Hepatic stellate cell (primary cell): ENCODE measurements at places on chromosomes 3 and 15.

DNA sequence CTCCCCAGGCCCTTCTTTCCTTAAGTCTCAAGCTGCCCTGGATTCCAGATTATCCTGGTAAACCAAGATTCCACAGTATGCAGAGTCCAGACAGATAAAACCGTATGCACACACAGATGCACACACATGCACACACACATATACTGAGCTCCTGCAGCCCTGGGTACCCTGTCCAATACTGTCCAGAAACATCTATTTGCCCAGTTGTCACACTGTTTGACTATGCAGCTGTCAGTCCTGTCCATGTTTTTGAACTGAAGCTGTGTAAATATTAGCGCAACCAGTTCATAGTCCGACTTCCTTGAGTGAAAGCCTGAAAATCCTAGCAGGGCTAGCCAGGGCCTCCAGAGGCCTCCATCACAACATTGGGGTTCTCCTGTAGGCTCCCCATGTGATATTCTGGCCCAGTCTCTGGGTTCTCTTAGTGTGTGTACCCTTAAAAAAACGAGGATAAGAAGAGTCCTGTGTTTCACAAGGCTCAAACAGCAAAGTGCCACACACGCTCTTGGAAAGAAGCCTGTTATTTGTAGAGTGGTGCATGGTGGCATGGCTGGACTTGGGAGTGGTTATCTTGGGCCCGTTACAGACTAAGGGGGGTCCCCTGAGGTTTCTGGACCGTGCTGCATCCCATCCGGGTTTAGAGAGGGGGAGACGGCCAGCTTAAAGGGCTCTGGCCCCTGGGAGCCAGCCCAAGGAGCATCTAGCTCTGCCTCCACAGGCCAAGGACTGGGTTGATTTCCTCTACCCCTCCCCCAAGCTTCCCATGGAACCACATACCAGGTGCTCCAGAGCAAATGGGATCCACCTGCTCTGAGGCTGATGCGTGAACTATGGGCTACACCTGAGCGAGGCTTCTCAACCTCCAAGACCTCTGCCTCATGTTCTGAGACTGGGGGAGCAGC is 108.3 kb downstream of the IQSEC1 start:
- no peak for DNase-seq

GRCh38 chr3:119255214-119255613 is 14.5 kb upstream of the B4GALT4 start:
- DNase-seq, result no peak

DNA sequence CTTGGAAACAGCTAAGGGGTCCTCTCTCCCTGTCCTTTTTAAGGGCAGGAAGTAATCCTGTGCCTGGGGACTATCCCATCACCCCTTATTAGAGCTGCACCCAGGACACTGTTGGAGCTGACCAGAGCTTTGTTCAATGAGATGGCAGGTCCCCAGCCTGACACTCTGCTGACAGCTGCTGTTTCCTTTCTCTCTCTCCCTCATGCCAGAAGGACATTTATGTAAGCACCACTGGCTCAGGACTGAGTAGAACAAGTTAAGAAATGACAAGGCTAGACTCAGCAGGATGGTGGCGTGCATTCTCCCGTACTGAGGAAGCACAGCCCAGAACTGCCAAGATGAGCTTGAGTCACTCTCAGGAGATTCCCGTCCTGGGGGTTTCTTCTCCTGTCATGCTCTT is 17.3 kb downstream of the GJD2 start:
- peak; percentile 16 for DNase-seq

DNA sequence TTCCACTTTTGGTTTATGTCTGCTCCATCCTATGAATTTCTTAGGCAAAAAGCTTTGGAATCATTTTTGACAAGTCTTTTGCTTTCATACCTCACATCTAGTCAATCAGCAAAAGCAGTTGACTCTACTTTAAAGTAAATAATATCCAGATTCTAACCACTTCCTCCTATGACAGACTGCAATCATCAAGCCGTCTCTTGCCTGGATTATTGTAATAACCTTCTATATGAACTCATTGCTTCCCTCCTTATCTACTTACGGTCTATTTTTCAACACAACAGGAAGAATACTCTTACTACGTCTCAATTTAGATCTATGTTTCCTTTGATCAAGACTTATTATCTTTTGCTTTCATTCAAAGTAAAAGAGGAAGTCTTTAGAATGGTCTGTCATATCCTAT is 20.7 kb downstream of the CLDN1 start:
- DNase-seq, result no peak

GRCh38 chr15:89096664-89097063 is 8.4 kb downstream of the ABHD2 start:
- no peak for DNase-seq

- no peak for DNase-seq
Observed at GRCh38 chr15:64235552-64235951, 72.7 kb upstream of the PPIB start.

DNA sequence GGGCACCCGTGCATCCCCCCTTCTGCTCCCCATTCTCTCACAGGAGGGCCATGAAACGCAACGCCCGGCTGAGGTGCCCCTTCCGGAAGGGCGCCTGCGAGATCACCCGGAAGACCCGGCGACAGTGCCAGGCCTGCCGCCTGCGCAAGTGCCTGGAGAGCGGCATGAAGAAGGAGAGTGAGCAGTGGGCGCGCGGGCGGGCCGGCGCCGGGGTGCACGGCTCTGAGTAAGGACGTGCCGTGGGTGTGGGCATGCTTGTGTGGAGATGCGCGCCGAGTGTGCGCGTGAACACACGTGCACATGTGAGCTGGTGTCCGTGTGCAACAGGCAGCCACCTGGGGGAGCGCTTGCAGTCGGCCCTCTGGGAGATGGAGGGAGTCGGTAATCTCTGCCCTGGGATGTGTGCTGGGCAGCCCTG is 28.1 kb downstream of the NR1I2 start:
- no peak for DNase-seq

DNA sequence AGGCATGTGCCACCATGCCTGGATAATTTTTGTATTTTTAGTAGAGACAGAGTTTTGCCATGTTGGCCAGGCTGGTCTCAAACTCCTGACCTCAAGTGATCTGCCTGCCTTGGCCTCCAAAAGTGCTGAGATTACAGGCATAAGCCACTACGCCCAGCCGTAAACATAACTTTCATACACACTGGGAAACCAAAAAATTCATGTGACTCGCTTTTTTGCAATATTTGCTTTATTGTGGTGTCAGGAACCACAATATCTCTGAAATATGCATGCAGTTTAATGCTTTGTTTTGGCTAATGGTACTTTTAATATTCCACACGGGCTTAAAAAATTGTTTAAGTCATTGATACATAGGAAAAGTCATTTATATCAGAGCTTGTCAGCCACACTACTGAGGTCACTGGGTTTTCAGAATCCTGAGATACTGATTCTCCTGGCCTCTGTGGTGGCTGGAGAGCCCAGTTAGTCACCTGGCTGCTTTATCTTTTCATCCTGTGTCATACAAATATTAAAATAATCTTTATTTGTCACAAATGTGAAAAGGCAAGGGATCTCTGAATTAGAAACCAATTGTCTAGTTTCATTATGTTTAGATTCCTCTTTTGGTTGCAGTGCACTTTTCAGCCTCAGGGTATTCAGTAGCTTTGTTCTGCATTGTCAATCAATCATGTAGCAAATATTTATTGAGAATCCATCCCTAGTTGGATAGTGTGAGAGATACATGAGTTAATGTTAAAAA is 10.0 kb downstream of the TMEM62 start:
- no peak for DNase-seq

- DNase-seq, result no peak
Observed at GRCh38 chr3:170350515-170351413, 6.8 kb upstream of the SKIL start.

DNA sequence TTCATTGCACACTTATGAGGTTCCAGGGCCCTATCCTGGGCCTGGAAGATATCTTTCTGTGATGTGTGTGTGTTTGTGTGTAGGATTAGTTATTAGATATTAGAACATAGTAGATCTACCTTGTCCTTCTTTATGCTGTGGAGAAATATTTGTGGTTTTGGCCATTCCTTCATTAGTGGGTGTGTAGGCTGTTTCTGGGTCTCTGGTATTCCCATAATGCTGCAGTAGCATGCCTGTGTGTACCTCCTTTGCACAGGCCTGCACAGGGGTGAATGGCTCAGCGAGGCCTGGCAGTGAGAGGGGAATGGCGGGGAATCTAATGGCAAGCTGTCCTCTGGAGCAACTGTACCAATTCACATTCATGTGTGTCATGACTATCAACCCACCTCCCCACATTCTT is 125.8 kb upstream of the MRPS22 start:
- DNase-seq, result no peak

DNA sequence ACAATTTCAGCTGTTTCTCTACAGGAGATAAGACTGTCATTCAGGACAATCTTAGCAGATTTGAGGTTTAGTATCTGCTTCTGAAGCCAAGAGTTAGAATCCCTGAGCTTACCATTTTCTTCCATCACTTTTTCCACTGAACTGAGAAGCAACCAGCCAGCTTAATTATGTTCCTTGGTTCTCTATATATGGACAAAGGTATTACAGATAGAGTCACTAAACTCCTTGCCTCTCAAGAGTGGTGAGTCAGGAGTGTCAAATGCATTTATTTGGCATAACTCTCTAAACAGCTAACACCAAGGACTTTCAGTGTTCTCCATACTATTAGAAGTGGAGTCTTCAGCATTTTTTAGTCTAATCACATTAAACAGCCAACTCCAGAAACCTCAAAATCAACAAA is 239.3 kb downstream of the ALCAM start:
- no peak for DNase-seq

DNA sequence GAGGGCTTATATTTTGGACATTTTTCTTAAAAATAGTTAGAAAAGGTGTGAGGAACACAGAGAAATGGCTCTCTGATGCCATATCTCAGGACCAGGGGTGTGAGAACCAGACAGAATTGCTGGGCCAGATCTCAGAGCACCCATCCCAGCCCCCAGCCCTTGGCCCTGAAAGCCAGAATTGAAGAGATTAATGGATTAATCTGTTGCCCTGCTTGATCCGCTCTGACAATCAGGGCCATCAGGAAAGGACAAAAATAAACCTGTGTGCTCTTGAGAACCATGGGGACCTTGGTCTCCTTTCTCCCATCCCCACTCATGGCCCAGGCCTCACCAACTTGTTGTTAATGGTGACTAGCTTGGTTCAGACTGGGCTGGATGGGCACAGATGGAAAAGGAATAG is 113.5 kb downstream of the CADPS start:
- no peak for DNase-seq

DNA sequence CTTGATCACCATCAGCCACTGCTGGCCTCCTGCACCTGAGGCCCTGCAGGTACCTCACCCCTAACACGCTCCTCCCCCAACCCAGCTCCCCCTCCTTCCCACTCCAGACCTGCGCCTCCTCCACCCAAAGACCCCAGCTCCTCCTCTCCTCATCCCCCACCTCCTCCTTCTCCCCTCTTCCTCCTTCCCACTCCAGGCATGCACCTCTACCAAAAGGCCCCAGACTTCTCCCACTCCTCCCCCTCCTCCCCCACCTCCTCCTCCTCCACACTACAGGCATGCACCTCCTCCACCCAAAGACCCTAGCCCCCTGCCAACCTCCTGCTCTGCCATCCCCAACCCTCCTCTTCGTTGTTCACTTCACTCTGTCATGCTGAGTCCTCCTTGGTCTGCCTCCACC is 42.7 kb downstream of the CYP11A1 start:
- no peak for DNase-seq

DNA sequence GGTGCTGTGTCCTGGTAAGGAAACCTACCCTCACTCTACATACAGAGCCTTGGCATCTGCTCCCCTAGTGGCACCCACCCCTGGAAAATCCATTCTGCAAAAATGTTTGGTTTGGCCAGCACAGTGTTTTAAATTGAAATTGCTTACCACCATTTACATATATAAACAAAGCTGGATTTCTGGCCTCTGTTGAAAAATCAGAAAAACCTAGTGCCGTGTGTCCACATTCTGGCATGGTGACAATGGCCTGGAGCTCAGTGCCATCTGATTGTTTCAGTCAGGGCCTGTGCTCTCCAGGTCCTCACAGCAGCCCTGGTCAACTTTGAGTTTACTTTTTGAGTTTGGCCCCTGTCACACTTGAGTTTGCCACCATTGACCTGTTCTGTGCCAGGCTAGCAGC is 2.9 kb upstream of the IL17RC start:
- no peak for DNase-seq

GRCh38 chr3:98754483-98754882 is 8.7 kb upstream of the ST3GAL6 start:
- no peak for DNase-seq

DNA sequence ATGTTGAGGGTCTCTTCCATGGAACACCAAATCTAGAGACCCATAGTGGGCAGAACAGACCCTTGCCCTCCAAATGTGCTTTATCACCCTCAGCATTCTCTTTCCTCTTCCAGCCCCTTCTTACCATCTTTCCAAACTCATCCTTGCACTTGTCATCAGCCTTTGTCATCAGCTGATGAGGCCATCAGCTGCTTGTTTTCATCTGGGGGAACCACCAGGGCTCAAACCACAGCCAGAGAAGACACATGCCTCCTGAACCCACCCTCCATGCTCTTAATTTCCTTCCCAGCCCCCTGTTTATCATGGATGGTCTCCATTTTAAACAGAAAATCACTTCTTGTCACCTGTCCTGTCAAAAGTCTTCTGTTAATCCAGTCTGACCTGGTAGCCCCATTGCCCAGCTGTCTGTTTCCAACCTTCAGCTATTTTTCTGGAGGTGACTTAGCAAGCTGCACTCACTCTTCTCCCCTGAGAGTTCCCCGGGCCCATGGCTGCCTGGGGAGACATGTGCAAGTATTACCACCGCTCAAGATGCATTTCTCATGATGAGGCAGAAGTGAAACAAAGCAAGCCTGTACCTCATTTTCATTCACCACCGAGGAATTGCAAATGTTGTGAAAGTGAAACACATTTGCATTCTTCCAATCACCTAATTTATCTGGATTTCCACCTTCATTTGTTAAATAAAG is 14.7 kb upstream of the SYNM start:
- no peak for DNase-seq

- DNase-seq, result no peak
Observed at GRCh38 chr15:47652328-47652727, 65.0 kb upstream of the SEMA6D start.

DNA sequence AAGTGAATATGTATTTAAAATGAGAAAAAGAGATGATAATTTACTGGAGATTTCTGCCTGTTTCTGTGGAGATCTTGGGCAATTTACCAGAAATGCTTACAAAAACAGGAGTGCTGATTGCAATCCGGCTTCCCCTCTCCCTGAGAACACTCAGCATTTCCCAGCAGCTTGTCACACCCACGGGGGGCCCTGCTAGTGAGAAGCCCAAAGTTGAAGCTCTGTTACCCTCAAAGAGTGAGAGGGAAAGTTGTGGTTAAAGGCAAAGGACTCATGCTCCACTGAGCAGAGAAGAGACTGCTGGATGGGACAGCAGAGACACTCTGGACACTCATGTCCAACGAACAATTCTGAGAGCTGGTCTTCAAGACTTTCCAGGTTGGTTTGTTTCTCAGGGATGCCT is 2.9 kb downstream of the MCTP2 start:
- DNase-seq, result no peak

- no peak for DNase-seq
Observed at GRCh38 chr3:67937498-67938118, 283.2 kb upstream of the SUCLG2 start.

DNA sequence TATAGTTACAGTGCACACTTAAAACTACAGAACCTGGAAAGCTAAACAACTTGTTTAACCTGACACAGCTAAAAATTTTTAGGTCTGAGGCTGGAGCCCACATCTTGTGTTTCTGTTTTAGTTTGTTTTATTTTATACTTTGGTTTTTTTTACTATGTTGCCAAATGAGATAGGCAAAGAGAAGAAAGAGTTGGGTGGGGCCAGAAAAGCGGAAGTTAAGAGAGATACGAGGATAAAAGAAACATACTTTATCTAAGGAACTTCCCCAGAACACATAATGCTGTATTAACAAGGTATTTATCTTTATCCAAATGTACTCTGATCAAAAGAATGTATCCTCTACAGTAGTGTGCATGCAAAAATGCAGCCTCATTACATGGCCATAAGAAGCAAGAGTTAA is 1145.7 kb downstream of the EPHA3 start:
- DNase-seq, result no peak
